ENCODE measurements at places on chromosomes 13 and 19.

DNA sequence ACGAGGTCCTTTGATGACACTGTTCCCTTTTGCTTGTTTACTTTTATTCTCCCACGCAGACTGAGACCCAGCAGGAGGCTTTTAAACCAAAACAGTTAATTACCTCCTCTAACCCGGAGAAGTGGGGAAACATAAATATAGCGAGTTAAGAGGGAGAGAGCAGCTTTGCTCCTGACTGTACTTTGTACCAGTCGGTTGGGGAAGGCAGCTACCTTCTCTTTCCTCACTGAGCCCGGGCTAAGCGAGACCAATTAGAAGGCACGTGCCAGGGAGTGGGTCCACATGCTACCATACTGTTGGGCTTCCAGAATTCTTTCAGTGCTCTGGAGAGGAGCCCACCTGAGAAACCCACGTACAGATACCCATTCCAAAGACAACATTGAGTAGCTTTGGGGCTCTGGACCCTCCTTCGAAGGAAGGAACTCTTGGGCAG, 124.2 kb downstream of the ZIC5 start:
- no peak for DNase-seq

GRCh38 chr19:45733160-45733810, at the start of gene MEIOSIN:
MEIOSIN (plus strand) TSS chr19:45733439; CDS start chr19:45735377, 1,938 bp downstream.
- no peak for DNase-seq

GRCh38 chr19:51771376-51772130, 10.6 kb downstream of the FPR2 start:
- DNase-seq, result no peak

DNA sequence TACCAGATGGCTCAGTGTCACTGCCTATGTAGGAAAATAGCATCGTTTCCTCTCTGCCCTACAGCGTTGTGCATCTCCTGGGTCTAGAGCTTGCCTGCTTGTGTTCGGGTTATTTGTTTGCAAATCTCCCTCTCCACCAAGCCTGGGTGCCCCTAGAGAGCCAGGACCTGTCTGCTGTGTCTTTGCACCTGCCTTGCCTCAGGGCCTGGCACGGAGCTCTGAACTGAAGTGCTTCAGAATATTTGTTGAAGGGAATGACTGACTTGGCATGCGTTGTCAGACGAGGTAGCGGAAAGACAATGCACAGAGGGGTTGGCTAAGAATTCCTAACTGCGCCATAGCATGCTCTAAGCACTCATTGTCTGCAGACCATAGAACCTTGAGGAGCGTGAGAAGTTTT, 263.4 kb downstream of the FGF9 start:
- no peak for DNase-seq

DNA sequence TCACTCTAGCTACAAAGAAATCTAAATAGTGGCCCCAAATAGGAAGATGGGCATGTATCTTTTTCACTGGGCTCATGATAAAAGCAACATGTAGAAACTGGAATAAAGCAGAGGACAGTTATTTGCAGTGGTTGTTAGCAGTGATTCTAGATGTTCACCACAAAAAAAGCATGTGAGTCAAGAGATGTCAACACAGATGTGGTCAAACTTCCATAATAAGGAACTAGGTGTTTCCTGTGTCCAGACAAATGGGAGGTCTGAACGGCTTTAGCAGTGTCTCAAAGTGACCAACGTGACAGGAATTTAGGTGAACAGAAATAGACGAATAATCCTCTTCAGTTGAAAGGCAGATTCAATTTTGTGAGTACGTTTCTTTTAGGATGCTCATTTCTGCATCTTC, 162.7 kb downstream of the TBC1D4 start:
- DNase-seq, result no peak

GRCh38 chr19:55261671-55262126, 2.9 kb upstream of the PPP6R1 start:
- DNase-seq, result no peak

DNA sequence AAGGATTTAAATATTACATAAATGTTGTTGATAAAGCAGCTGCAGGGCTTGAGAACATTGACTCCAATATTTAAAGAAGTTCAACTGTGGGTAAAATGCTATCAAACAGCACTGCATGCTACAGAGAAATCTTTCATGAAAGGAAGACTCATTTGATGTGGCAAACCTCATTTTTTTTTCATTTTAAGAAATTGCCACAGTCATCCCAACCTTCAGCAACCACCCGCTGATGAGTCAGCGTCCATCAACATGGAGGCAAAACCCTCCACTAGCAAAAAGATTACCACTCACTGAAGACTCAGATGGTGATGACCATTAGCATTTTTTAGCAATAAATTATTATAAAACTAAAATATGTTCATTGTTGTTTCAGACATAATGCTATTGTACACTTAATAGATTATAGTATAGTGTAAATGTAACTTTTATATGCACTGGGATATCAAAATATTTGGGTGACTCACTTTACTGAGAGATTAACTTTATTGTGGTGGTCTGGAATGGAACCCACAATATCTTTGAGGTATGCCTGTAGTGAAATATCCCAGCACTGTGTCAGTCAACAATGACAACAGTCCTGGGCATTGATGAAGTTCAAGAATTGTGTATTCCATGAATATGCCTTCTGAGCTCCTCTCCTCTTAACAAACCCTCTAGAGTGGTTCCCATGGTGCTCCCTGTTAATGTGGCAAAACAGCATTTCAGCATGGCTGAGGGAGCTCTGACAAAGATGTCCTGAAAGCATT, 52.4 kb upstream of the SOX21 start:
- DNase-seq, result no peak

DNA sequence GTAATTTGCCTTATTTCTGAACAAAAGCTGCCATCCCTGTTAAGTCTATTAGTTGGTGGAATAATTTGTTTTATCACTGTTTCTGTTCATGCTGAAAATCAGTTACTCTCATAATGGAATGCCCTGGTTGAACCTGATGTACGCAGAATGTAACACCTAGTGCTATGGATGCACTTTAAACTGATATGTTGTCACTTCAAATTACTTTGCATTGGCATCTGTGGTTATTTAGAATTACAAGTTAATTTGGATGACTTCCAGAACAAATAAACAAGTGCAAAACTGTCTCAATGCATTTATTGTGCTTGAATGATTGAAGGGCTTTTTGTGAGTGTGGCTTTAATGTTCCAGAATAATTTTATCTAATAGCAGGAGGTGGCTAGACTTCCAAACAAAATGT, 368.2 kb upstream of the SLITRK5 start:
- DNase-seq, result no peak

GRCh38 chr13:42086582-42086981, 38.1 kb downstream of the DGKH start:
- no peak for DNase-seq

- DNase-seq, result no peak
These were observed 450.0 kb upstream of the SLC10A2 start for GRCh38 chr13:103516015-103516795.

DNA sequence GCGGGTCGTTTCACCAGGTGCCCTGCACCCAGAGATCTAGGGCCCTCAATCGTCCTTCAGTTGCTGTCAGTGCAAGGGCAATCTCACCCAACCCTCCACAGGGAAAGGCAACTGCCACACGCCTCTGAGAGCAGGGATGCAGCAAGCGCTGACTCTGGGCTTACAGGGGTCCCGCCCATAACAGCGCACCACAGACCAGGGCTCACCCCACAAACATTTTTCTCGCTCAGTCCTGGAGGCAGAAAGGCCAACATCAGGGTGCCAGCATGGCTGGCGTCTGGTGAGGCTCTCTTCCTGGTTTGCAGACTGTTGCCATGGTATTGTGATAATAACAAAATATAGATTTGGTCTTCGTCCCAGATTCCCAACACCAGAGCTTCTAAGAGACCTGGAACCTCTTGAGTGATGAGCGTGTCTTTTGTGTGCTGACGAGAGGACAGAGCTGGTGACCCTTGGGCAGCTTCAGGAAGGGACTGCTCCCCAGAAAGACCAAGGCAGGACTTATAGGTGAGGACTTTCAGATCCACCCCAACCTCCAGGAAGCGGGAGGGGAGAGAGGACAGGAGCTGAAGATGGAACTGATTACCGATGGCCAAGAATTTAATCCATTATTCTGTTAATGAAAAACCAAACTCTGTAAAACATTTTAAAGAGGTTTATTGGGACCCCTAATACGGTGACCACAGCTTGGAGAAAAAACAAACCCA, 51.3 kb downstream of the C13orf46 start:
- DNase-seq, result no peak

- no peak for DNase-seq
These were observed 15.4 kb downstream of the ANKRD24 start for GRCh38 chr19:4197625-4198466.

GRCh38 chr13:40490086-40490758, 176.2 kb downstream of the FOXO1 start:
- no peak for DNase-seq

DNA sequence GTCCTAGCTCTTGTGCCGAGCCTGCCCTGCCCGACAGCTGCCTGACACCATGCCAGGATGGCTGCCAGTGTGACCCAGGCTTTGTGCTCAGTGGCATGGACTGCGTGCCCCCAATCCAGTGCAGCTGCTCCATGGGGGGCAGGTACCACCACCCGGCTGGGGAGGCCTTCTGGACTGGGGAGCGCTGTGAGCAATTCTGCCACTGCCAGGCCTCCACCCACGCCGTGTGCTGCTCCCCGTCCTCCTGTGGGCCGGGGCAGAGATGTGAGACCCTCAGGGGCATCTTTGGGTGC, 9.4 kb upstream of the FXYD3 start:
- no peak for DNase-seq

DNA sequence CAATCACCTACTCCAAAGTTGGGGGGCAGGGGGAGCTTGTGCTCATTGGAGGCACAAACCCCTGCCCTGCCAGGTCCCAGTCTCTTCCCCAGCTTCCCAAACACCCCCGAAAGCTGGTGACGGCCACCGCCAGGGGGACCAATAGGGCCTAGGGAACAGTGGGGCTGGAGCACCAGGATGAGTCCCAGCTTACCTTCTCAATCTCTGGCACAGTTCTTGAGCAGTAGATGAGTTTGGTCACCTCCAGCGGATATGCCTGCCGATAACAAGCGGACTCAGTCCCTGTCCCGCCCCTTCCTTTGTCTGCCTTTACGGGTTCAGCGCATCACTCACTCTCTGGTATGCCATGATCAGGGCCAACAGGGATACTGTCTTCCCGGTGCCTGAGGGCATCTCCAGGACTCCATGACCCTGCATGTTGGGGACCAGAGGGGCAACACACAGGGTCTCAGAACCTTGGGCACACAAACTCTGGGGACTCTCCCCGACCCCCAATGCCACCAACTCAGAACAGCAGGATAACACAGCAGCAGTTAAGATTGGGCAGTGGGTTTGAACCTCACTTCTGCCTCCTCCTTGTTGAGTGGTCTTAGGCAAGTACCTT, 1.5 kb downstream of the ERCC2 start:
- DNase-seq, result no peak

DNA sequence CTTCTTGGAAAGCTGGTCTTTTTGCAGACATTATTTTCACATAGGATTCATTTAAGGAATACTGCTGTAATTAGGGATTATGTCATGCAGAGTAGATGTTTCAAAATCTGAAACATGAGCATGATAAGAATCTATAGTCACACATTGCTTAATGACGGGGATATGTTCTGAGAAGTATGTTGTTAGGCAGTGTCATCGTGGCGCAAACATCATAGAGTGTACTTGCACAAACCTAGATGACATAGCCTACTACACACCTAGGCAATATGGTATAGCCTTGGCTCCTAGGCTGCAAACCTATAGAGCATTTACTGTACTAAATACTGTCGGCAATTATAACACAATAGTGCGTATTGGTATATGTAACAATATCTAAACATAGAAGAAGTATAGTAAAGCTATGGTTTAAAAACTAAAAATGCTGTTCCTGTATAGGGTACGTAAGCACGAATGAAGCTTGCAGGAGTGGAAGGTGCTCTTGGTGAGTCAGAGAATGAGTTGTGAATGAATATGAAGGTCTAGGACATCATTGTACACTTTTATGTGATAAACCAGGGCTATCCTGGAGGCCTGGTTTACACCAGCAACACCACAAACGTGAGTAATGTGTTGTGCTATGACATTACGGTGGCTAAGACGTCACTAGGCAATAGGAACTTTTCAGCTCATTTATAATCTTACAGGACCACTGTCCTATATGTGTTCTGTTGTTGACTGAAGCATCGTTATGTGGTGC, 283.1 kb downstream of the MTUS2 start:
- DNase-seq, result no peak

DNA sequence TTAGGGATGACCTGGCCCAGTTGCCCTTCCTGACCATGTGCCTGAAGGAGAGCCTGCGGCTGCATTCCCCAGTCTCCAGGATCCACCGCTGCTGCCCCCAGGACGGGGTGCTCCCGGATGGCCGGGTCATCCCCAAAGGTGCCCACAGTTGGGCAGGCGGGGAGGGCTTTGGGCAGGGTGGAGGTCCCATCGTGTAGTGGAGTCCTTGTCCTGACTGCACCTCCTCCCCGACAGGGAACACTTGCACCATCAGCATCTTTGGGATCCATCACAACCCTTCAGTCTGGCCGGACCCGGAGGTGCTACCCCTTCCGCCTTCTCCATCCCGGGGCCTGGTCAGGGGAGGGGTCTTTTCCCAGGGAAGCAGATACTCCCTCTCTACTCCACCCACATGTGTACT, 31.7 kb upstream of the CYP4F8 start:
- DNase-seq, result no peak

DNA sequence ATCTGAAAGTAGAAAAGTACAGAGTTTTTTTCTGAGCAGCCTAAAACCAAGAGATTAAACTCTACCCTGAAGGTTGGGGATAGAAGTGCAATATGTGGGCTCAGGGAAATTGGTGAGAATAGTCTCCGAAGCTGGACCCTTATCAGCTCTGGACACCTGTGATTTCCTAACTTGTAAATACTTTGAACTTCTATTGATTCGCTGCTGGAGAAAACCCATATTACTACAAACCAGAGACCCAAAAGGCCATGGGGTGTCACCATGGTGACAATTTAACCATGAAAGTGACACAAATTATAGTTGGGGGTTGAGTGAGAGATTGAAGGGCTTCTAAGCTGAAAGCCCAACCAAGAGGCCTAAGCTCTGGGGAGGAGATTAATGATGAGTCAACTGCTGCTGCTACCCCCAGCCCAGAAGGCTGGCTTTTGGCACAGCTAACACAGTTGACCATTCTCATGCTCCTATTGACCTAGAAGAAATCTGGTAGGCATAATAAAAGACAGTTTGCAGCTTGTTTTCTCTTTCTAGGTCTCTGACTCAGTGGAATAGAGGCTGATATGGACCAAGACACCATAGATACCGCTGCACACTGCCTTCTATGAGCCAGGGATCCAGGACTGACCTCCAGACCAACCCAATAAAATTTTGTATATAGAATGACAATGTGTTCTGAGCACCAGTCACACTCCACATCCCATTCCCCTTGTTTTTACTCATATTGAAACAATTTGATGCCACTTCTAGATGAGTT, 131.9 kb upstream of the FNDC3A start:
- DNase-seq, result no peak

- DNase-seq, result no peak
These were observed 175.9 kb upstream of the TRPC4 start for GRCh38 chr13:38045278-38046048.

DNA sequence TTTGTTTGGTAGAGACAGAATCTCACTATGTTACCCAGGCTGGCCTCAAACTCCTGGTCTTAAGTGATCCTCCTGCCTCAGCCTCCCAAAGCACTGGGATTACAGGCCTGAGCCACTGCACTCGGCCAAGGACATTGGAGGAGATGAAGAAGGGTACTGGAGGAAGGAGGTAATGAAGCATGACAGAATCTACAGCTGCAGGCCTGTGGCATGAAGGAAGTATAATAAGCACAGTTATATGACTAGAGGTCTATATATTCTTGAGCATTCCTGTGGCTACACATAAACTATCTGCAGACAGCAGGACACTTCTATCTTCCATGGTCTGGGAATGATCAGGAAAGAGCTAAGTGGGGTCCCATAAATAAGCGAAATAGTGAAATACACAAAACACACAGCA, 18.2 kb downstream of the ZNF565 start:
- no peak for DNase-seq

- no peak for DNase-seq
These were observed 117.6 kb upstream of the SPRY2 start for GRCh38 chr13:80458543-80458942.
